ENCODE measurements at places on chromosomes 1 and 21.

- DNase-seq = no peak
These were observed 27.5 kb downstream of the COA6 start for GRCh38 chr1:234400773-234401172.

GRCh38 chr1:93816970-93817678 is 61.9 kb downstream of the DNTTIP2 start:
- no peak for DNase-seq

- no peak for DNase-seq
These were observed 27.7 kb upstream of the LY9 start for GRCh38 chr1:160768295-160768657.

GRCh38 chr1:234309598-234310459 is 63.4 kb upstream of the COA6 start:
- peak; percentile 65 for DNase-seq

- no peak for DNase-seq
These were observed 11.6 kb downstream of the AHDC1 start for GRCh38 chr1:27592232-27592930.

DNA sequence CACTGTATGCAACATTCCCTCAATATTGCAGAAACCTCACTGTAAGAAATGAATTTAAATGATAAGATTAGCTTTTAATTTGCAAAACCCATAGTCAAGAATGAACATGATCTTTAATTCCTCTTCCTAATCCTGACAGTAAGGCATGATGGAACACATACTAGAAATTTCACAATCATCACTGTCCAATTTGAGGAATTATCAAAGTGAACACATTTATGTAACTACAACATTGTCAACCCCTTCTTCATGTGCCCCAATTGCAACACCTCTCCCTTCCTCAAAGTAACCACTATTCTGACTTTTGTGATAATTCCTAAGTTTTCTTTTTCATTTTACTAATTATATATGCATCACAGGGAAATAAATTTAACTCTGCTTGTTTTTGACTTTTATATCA is 103.1 kb downstream of the LHX8 start:
- no peak for DNase-seq

GRCh38 chr1:10924030-10924429 is 88.4 kb upstream of the TARDBP start:
- no peak for DNase-seq

DNA sequence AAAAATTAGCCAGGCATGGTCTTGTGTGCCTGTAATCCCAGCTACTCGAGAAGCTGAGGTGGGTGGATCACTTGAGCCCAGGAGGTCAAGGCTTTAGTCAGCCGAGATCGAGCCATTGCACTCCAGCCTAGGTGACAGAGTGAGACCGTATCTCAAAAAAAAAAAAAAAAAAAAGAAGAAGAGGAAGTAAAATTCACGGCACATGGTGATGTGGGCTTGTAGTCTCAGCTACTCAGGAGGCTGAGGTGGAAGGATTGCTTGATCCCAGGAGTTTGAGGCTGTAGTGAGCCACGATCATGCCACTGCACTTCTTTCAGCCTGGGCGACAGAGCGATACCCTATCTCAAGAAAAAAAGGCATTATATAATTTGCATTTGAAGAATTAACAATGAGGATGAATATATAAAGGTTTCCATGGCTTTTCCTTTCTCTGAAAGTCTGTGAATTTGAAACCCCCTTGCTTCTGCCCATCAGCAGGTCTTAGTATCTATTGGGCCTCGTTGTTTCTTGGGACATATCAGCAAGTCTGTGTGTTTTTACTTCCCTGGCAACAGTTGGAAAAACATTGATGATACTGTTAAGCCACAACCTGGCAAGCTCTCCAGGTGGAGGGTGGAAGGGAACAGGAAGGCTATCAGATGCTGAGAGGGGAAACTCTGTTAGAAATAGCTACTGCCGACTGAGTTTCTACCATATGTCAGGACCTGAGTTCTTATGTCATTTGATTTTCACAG is 4.6 kb upstream of the PLA2G2D start:
- DNase-seq = no peak

DNA sequence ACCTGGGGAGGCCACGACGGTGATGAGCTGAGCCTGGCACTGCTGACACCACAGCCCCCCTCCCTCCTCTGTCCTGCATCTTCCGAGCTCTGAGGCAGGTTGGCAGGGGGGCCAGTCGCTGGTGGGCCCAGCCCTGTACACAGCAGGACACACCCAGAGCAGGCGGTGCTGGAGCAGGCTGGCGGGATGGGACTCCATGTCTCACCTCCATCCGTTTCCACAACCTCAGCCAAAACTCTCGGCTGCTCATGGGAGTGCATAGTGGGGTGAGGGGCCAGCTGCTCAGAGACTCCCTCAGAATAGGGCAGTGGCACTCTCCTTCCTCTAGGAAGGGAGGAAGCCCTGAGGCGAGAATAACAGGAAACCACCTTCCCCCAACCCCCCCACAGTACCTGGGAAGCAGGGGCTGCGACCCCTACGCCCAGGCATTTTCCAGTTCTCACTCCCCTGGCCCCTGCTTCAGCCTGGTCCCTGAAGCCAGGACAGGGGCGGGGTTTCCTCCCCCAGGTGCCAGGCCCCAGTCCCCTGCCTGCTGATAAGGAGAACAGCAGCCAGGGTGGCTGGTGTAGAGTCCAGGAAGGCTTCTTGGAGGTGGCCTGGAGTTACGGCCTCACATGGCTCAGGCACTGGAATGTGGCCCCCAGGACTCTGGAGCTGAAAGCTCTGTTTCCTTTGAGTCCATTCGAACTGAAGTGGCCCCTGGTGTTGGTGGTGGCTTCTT is 3.2 kb upstream of the IBA57 start:
- DNase-seq = peak; percentile 5

DNA sequence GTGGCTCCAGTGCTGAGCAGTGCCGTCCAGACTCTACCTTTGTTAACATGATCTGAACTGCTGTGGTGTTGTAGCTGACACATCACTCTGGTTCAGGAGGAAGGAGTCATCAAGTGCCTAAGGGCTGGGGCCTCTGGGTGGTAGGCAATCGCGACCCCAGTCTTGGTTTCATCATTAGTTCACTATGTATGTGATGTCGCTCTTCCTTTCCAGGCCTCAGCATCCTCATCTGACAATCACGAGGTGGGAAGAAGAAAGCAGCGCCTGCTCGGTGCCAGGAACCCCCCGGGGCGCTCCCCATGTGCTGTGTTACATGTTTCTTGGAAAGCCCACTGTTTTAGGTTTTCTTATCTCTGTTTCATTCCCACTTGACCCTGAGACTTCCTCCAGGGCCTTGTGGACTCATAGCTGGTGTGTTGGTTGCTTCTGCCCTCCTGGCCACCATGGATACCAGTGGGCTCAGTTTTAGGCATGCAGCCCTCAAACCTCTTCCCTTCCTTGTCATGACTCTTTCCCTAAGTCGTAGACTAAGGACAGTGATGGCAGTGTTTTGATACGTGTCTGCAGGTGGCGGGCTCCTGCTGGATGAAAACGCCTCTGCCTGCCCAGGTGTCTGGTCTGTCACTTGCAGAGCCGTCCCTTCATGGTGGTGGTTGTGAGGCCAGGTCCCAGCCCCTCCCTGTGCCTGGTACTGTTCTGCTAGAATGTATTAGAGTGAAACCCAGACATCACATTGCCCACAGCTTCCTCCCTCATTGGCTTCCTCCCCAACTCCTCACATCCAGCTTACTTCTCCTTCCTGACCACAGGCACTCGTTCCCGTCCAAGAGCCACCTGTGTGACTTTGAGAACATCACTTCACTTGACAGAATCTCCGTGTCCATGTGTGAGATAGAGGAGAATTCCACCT is 17.2 kb upstream of the FOXO6 start:
- no peak for DNase-seq

GRCh38 chr21:21631961-21632360 is 633.8 kb downstream of the NCAM2 start:
- DNase-seq = no peak

- no peak for DNase-seq
These were observed 8.3 kb upstream of the ZBTB40 start for GRCh38 chr1:22443332-22443731.

DNA sequence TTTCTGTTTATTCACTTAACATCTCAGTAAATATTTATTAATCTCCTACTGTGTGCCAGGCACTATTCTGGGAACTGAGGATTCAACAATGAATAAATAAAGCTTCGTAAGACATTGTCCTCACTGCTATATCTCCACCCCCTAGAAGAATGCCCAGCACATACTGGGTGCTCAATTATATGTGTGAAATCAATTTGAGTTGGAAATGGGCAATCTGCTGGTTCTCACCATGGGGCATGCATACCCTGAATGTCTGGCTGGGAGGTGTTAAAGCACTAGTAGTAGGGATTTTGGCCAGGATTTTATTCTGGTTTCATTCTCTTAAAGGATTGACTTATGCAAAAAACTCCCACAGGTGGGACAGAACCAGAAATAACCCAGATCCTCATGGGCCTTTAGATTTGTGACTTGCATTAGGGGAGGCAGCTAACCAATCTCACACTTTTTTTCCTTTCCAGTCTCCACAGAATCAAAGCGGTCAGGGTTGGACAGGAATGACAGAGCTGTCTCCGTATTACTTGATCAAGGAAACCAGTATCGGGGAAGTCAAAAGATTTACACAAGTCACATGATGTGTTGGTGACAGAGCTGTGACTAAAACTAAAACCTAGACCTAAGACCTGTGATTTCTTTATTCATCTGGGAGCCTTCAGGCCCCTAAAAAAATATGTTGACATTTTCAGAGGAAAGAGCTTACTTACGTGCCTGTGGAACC is 12.8 kb downstream of the GFI1 start:
- no peak for DNase-seq

GRCh38 chr1:47507881-47508701 is 70.2 kb downstream of the FOXD2 start:
- DNase-seq = no peak
